ENCODE measurements at places on chromosomes 2 and 18.

GRCh38 chr18:54924948-54925347 lies 34.3 kb downstream of the CCDC68 start:
- DNase-seq: no peak

GRCh38 chr18:57087644-57088376 lies 59.1 kb upstream of the BOD1L2 start:
- DNase-seq: no peak

- DNase-seq: no peak
Measured at GRCh38 chr2:46704593-46704992, 211.0 kb downstream of the MCFD2 start.

DNA sequence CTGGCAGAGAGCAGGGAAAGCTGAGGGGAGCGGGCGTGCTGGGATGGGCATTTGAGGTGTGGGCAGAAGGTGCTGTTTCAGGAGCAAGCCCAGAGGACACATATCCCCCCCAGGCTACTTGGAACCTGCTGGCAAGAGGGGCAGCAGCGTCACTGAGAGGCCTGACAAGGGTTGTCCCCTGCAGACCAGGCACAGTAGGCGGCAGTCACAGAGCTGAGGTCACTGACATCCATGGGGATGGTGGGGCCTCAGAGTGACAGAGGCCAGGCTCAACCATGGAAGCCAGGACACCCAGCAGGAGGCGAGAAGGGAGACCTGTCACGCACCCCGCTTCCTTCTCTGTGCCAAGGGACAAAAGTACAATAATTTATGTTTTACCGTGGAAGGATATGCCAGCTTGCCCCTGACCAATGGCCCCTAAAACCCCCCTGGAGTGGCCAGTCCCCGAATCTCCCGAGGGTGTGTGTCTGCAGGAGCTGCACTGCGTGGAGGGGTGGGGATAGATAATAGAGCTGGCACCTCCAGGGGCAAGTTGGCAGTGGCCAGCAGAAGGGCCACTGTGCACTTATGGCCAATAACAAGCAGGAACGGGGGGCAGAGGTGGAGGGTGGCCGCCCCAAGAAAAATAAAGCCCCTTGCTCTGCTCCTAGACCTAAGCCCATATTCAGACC lies 86.3 kb upstream of the SLC66A3 start:
- DNase-seq: no peak

GRCh38 chr18:41862921-41863320 lies 92.1 kb upstream of the PIK3C3 start:
- DNase-seq: no peak

DNA sequence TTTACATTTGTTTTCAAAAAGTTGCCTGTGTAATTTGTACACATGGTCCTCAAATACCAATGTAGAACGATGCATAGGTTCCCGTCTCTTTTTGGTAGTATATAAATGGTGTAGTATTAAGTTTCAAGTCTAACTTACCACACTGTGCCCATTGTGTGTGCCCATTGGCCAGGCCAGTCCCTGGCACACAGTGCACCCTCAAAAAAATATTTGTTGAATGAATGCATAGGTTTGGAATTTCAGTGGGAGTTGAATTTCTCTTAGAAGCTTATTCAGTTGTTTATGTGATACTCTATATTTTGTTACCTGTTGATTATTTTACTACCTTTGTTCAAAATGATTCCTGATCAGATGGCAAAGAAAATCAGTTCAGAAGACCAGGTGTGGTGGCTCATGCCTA lies 30.1 kb downstream of the IDH1 start:
- no peak for DNase-seq

DNA sequence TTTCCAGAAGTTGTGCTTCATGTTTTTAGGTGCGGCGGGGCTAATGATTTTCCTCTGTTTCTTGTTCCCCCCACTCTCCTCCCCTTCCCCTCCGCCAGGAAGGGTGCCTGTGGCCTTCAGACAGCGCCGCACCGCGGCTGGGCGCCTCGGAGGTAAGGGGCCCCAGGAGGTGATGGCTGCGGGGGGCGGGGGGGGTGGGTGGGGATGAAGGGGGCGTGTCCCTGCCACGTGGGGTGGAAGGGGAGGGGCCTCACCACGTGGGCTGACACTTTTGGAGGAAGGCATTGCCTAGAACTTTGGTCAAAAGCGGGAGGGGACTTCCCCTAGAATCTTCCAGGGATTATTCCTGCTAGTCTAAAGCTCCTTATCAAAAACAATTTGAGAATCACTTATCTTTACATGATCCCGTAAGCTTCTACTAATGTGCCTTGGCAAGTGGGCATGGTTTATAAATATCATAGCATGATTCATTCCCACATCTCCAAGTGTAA lies 83.1 kb downstream of the FAM210A start:
- DNase-seq: no peak

- peak; percentile 29 for DNase-seq
Measured at GRCh38 chr2:110858135-110858725, 125.9 kb downstream of the ACOXL start.

DNA sequence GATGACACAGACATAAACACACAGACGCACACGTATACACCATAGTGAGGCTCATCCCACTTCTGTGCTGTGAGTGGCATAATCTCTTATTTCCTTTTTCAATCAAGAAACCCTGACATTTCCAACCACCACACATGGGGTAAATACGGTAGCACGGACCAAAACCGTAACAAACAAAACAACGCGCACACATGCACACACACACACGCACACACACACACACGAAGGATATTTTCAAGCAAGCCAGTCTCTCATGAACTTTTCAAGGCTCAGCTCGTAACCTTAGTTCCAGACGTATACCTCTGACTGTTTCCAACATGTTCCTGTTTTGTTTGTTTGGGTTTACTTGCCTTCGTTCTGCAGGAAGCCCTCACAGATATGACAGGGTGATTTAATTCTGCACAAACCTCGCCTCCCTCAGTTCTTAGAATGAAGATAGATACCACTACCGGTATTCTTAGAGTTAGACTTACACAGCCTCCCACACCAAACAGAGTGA lies 119.8 kb downstream of the BCL2 start:
- DNase-seq: no peak

DNA sequence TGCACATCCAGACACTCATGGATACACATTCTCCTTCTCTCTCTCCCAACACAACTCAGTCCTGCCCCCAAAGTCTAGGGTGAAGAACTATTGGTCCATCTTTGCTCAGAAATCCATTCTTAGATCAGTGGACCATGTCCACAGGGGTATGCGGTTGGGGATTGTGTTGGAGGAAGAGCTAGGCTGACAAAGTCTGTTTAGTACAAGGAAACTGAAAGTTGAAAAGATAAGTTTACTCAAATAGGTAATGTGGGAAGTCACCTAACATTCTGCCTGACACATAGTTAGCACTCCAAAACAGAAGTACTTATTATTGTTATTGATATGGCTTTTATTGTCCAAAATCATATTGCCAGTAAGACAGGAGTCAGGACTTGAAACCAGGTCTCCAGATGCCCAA lies 55.9 kb downstream of the ALK start:
- DNase-seq: no peak

DNA sequence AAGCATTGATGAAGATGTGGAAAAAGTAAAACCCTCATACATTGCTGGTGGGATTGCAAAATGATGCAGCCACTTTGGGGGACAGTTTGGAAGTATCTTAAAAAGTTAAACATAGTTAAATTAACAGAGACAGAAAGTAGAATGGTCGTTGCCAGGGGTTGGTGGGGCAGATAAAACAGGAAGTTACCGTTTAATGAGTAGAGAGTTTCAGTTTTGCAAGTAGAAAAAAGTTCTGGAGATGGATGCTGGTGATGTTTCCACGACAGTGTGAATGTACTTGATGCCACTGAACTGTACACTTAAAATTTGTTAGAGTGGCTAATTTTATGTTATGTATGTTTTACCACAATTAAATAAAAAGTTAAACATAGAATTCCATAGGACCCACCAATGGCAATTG lies 44.5 kb upstream of the EGR4 start:
- no peak for DNase-seq

DNA sequence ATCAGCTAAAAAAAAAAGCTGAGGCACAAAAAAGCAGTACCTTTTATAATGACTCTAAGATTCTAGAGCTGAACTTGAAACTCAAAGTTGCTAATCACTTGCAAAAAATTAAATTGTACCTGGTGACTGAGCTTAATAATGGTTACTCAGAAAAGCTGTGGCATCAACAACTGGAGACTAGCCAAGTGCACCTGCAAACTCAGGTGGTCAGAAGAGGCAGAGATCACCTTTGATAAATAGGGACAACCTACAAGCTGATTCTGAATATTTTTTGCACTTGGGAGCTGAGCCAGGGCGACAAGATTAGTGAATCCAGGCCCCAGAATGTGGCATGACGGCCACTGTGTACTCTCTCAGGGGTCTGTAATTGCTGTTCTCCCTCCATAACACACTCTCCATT lies 3.0 kb downstream of the ABHD3 start:
- DNase-seq: no peak

GRCh38 chr2:222423632-222424275 lies 589 bp upstream of the SGPP2 start:
- DNase-seq: peak; percentile 2

DNA sequence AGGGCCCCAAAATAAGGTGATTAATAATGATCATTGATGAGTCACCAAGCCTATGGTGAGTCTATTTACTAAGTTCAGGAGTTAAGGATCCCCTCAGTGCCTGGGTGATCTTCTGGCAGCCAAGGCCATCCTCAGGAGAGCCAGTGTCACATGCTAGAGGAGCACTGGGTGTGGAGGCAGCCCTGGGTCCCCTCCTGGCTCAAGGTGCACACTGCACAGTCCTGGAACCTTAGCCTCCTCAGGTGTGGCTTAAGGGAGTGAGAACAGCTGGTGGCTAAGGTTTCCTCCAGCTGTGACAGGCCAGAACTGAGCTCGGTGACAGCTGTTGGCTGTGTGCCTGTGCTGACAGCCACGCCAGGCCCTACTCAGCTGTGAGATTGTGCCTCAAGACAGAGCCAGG lies 52.1 kb upstream of the ACAA2 start:
- DNase-seq: no peak

DNA sequence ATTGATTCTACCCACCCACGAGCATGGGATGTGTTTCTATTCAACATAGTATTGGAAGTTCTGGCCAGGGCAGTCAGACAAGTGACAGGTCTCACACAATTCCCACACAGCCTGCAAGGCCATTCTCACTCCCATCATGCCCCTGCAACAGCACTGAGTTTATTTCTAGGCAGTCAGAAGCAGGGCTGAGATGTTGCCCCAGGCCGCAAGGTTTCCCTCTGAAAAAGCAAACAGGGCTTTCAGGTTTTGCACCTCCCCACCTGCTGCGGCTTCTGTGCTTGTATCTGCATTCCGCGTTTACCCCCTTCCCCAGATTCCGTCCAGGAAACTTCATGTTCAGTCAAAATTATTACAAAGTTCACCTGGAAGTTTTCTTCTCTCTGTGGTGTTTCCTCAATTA lies 9.4 kb upstream of the TACR1 start:
- DNase-seq: no peak

- no peak for DNase-seq
Measured at GRCh38 chr2:222391743-222392285, 32.5 kb upstream of the SGPP2 start.

DNA sequence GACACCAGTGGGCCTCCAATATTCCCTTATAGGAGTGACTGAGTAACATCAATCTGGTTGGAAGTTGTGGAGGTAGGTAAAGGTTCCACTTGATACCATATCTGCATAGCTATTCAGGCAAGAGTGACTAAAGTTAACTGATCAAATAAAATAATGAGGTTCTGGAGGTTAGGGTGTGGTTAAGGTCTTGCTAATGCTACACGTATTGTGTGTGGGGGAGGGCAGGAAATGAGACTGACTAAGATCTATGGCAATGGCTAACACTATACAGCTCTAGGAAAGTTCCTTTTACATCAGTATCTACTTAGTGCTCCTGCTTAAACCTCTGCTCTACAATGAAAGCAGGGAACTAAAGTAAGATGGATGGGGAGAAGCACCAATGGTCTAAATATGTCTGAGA lies 149.1 kb upstream of the MGAT5 start:
- no peak for DNase-seq

- no peak for DNase-seq
Measured at GRCh38 chr18:10792181-10792580, 266.4 kb downstream of the NAPG start.

DNA sequence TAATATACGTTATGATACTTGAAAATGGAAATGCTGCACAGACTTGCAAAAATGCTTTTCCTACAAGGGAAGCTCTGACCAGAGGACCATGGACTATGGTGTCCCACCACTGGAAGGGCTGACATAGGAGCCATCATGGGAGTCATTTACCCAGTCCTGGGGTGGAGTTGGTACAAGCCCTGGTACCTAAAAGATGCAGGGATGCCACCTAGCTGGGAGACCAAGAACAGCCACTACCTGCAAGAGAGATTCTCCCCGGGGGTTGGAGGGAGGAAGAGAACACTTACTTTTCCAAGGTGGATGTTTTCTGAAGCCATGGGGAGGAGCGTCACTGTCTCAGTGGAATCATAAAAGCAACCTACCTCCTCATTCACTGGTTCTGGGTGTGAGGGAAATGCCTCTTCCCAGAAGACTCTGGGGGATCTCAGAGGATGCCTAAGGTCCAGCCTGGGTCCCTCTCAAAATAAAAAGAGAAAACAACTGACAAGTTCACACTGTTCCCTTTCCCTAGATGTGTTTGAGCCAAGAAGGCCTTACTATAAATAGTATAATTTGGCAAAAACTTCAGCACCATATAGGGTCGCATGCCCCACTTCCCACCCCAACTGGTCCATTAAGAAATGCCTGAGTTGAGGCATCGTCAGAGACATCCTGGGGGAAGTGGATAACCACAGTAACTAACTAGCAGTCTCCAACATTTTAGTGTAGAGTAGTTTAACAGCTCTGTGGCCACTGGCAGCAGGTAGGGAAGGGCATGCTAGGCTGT lies 39.9 kb downstream of the REEP1 start:
- DNase-seq: no peak

GRCh38 chr18:37613253-37613565 lies 47.6 kb upstream of the CELF4 start:
- DNase-seq: no peak

DNA sequence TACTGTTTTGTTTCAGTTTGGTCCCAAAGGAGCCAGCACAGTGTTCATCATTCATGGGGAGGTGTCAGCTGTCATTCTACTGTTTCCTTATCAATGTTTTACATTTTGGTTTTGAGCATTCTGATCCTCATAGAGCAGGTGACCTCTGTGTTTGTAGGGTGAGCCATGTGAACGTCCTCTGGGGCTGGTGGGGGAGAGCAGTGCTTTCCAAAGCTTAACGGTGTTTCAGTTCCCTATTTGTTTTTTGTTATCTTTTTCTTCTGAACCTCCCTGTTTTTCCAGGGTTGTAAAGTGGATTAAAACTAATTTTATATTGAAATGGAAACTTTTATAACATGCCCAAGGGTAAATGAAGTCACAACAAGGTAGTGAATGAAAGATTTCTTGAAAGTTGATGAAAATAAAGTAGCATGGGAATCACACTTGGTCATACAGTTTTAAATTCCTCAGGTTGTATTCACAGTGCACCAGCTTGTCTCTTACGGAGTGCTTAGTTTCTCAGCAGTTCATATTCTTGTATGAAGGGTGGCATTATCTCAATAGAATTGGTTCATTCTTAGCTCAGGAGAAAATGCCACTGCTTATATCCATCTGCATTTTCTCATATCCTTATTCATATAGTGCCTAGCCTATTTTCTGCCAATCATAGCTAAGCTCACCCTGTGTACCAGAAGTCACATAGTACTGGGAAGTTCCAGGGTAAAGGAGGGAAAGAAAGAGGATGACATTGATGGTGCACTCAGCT lies 54.5 kb downstream of the MAP4K4 start:
- no peak for DNase-seq

- no peak for DNase-seq
Measured at GRCh38 chr2:51027968-51028367, 4.0 kb downstream of the NRXN1 start.

Measured in activated T-helper 1 cell treated with Interleukin-2 at 50 U/mL for 16 hours (primary cell).